Keratinocyte (primary cell): ENCODE measurements at places on chromosomes 5 and 9. TPM values are rescaled to one million over a fixed set of nuclear protein-coding genes. Genes with fewer than 3 reads are reported as not detected.

Gene ZNF608
- polyA plus RNA-seq = 0.87 to 1.6 TPM (median 1.1 TPM) in 3 replicates

Gene SLC6A18
- polyA plus RNA-seq = not detected in 3 replicates

Gene ANKRD55
- not detected in 3 replicates for polyA plus RNA-seq

Gene GPR21
- polyA plus RNA-seq = 0.14 to 0.25 TPM in 2 of 3 replicates, not detected in the other

Gene CDH6
- polyA plus RNA-seq = not detected in 3 replicates

Gene DNAJC21
- 13.3 to 29.6 TPM (median 28.5 TPM) in 3 replicates for polyA plus RNA-seq

Gene PDLIM4
- polyA plus RNA-seq = 38.3 to 81.8 TPM (median 79.3 TPM) in 3 replicates

GRCh38 chr9:118575341-118576070 lies 793.7 kb downstream of the BRINP1 start:
- no peaks in the 10 kb centered on the region for H3K27me3 ChIP-seq
- no peak for DNase-seq
- H3K27ac ChIP-seq = no peak overlapping the region
- H3K4me1 ChIP-seq = peaks cover 8% of the 10 kb centered on the region
- H3K4me3 ChIP-seq = no peak overlapping the region

DNA sequence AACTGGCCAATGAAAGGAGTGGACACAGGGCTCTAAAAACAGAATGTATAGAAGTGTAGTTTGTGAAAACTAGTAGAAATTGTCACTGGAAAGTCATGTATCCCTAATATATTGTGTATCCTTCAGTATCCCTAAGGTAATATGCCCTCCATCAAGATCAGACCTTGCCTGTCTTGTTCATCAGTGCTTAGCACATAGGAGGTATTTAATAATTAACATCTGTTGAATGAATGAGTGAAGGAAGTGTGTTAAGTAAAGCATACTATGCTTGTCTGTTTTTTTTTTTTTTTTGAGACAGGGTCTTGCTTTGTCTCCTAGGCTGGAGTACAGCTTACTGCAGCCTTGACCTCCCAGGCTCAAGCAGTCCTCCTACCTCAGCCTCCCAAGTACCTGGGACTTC lies 15.8 kb downstream of the GAPVD1 start:
- H3K36me3 ChIP-seq = peaks cover 2% of the 10 kb centered on the region
- H3K4me1 ChIP-seq = peaks cover 6% of the 10 kb centered on the region
- no peak overlapping the region for H3K4me3 ChIP-seq
- H3K27ac ChIP-seq = no peak overlapping the region

DNA sequence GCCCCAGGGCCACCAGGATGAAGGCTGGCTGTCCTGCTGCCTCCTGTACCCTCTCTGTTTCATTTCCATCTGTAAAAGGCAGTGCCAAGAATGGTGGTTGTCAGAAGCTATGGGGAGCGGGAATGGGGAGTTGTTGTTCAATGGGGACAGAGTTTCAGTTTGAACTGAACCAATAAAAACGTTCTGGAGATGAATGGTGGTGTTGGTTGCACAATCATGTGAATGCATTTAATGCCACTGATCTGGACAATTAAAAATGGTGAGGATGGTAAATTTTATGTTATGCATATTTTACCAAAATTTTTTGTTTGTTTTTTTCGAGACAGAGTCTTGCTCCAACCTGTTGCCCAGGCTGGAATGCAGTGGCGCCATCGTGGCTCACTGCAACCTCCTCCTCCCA lies 58.1 kb downstream of the PTPDC1 start:
- no peaks in the 10 kb centered on the region for H3K27me3 ChIP-seq
- peaks cover 35% of the 10 kb centered on the region for H3K4me1 ChIP-seq
- H3K4me3 ChIP-seq = no peak overlapping the region
- H3K36me3 ChIP-seq = no peaks in the 10 kb centered on the region
- H3K27ac ChIP-seq = no peak overlapping the region
- no peak for DNase-seq

DNA sequence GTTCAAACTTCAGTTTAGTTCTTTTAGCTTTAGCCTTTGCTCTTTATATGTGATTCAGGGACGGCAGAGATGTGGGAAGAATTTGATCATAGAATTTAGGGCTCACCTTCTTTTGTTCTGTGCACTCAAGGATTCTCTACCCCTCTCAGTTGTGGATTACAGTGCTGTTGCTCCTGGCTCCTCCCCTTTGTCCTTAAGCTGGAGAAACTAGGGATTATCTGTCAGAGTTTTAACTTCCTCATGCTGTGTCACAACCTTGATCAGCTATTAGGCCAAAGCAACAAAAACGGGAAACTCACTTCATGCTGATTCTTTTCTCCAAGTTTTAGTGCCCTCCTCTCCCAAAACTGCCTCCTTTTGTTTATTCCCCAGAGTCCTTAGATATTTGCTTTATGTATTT lies 13.0 kb upstream of the PCDHAC2 start:
- H3K4me3 ChIP-seq = no peak overlapping the region
- DNase-seq = no peak

DNA sequence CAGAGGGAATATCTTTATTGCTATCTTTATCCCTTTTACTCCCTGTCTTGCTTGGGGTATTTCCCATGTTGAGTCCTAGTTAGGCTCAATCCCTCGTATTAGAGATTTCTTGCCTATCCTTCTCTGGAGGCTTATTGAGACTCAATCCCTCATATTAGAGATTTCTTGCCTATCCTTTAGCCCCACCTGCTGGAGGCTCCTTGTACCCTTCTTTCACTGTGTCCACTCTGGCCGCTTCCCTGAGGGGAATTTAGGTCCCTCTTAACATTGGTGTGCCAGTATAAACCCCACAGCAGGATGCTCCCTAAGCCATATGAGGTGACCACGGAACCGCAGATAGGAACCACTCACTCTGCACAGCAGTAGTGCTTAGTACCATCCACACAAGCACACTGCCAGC lies 110.7 kb upstream of the MAMDC2 start:
- no peaks in the 10 kb centered on the region for H3K4me1 ChIP-seq
- no peak overlapping the region for H3K4me3 ChIP-seq
- H3K27ac ChIP-seq = no peak overlapping the region
- H3K27me3 ChIP-seq = no peaks in the 10 kb centered on the region

DNA sequence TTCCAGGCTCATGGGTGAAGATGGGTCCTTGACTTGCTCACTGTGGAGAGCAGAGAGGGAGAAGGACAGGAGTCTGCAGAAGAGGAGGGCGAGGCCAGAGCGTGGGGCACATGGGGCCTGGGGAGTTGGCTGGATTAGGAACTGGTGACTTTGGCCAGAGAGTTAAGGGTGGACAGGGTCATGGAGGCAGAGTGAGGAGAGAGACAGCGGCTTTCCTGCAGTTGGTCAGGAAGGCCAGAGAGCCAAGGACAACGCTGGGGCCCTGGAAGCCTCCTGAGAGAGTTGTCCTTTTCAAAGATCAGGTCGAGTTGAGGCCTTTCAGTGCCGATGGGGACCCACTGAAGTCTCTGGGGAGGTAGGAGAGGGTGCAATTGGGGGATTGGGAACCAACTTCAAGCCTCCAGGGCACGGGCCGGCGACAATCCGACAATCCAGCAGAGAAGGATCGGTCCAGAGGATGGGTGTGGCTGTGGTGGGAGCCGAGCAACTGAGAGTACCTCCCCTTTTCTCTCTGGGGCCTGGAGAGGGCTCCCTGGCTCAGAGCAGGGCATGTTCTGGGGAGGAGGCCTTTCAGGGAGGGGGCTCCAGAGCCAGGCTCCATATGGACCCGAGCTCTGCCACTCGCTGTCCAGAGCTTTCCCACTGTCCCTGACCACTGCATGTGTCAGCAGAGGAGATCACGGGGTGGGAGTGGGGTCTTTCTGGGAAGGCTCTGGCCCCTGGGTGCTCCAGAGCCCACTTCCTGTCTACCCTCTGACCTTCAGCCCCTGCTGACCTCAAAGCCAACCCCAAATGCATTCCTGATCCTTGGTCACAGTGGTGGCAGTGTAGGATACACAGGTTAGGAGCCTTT lies 7.5 kb upstream of the PHYHD1 start:
- H3K36me3 ChIP-seq = peaks cover 85% of the 10 kb centered on the region
- H3K4me3 ChIP-seq = peak overlapping the region; percentile 69
- no peaks in the 10 kb centered on the region for H3K27me3 ChIP-seq
- no peak for DNase-seq

GRCh38 chr5:116361171-116361967 lies 213.3 kb downstream of the SEMA6A start:
- no peak overlapping the region for H3K27ac ChIP-seq
- H3K27me3 ChIP-seq = peaks cover 7% of the 10 kb centered on the region
- DNase-seq = no peak

- no peaks in the 10 kb centered on the region for H3K36me3 ChIP-seq
- peaks cover 4% of the 10 kb centered on the region for H3K4me1 ChIP-seq
- DNase-seq = no peak
- H3K27ac ChIP-seq = no peak overlapping the region
- H3K4me3 ChIP-seq = no peak overlapping the region
Measured at GRCh38 chr9:96062854-96063253, 187.4 kb downstream of the ERCC6L2 start.

DNA sequence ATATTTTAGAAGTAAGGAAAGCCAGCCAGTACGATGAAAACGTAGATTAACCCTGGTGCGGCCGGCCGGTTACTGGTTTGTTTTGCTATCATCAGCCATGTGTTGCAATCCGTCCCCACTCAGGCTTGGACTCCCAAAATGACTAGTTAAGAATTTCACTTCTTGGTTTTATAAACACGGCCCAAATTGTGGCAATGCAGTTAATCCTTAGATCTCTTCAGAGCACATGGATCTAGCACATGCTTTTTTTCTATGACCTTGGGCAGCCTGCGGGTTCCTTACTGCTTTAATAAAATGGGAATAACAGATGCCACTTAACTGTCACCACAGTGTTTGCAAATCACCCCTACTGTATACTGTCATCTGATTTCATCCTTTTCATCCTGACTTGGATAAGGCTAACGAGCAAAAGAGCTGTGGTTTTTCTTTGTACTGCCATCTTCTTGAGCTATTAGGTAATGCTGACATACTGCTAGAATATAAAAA lies 1.5 kb downstream of the NDFIP1 start:
- H3K27ac ChIP-seq = peak overlapping the region; percentile 91
- no peak for DNase-seq
- H3K27me3 ChIP-seq = no peaks in the 10 kb centered on the region
- peaks cover 11% of the 10 kb centered on the region for H3K4me1 ChIP-seq
- H3K36me3 ChIP-seq = no peaks in the 10 kb centered on the region

GRCh38 chr5:106121972-106122605 lies 1548.6 kb downstream of the EFNA5 start:
- DNase-seq = no peak
- H3K27me3 ChIP-seq = no peaks in the 10 kb centered on the region
- no peaks in the 10 kb centered on the region for H3K36me3 ChIP-seq
- H3K27ac ChIP-seq = no peak overlapping the region
- H3K4me3 ChIP-seq = no peak overlapping the region

DNA sequence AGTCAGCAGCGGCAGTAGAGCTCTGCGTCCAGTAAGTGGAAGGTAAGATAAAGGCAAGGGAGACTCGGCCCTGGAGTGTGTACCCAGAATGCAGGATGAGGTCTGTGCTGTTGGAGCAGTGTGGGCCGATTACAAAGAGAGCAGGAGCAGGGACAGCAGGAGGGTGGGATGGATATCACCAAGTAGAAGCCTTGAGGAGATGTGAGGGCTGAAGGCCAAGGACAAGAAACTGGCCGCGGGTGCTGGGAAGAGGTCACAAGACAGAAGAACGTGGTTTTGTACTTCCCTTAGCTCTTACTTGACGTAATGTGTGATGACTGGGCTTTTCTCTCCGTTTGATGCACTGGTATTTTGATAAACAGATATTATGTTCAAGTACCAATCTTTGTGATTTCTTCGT lies 43.7 kb downstream of the OR2V1 start:
- peaks cover 6% of the 10 kb centered on the region for H3K27me3 ChIP-seq
- no peaks in the 10 kb centered on the region for H3K36me3 ChIP-seq
- no peak for DNase-seq
- H3K27ac ChIP-seq = no peak overlapping the region
- no peaks in the 10 kb centered on the region for H3K4me1 ChIP-seq

DNA sequence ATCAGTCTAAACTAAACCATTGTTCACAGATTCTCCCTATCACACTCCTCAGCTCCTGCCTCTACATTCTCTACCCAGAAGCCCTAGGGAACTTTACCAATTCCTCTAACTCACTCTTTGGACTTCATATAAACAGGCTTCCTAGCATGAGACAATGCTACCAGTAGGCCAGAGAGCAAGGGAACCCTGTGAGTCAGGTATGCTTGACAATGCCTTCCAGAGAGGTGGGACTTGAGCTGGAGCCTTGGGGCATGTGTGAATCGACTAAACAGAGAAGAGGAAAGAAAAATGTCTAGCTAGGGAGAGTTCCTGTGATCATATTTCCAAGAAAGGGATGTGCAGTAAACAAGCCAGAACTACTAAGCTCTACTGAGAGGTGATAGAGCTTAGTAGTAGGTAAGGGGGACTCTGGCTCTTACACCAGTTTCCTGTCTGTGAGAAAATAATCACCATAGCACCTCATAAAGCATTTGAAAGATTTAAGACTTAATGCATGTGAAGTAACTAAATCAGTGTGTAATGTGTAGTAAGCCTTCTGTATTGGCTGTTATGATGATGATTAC lies 6.4 kb upstream of the RFK start:
- no peak overlapping the region for H3K4me3 ChIP-seq
- H3K27me3 ChIP-seq = no peaks in the 10 kb centered on the region
- H3K36me3 ChIP-seq = no peaks in the 10 kb centered on the region
- no peak for DNase-seq

DNA sequence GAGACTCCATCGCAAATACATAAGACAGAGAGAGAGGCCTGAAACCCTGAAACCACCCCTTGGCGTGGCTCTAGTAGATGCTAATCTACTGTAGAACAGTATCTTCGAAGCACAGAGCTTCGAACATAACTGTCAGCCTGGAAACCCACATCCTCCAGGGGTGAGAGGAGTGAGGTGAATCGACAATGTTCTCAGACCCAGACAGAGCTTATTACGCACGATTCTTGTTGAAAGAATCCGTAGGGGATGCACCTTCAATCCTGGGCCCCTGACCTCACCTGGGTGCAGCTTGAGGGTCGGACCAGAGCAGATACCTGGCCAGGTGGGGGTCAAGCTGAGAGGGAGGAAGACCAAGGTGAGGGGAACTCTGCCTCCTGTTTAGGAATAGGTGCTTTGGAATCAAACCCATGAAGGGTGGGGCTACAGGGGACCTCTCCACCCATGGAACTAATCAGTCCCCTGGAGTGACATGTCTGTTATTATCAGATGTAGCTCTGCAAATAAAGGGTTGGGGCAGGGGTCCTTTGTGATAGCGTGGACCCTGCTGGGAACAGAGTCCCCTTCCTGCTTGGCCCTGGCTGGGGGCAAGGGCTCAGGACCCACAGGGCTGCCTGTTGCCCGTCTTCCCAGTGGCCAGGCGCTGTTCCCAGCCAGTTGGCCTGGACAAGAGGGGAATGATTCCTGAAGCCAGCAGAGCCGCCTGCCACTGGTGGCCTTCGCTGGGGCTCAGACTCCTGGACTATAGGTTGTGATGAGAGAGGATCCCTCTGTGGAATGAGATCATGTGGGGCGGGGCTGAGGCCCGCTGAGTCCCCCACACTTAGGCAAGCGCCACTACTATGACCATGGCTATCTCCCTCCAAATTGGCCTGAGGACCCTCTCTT lies 41.2 kb downstream of the DBH start:
- no peak overlapping the region for H3K27ac ChIP-seq
- no peaks in the 10 kb centered on the region for H3K27me3 ChIP-seq
- no peaks in the 10 kb centered on the region for H3K4me1 ChIP-seq

GRCh38 chr5:163910226-163910625 lies 404.8 kb downstream of the MAT2B start:
- no peaks in the 10 kb centered on the region for H3K36me3 ChIP-seq
- H3K27me3 ChIP-seq = no peaks in the 10 kb centered on the region
- no peak overlapping the region for H3K4me3 ChIP-seq
- DNase-seq = no peak
- H3K4me1 ChIP-seq = no peaks in the 10 kb centered on the region

GRCh38 chr5:30197662-30198061 lies 995.8 kb upstream of the CDH6 start:
- H3K27me3 ChIP-seq = no peaks in the 10 kb centered on the region
- no peaks in the 10 kb centered on the region for H3K4me1 ChIP-seq
- DNase-seq = no peak
- no peak overlapping the region for H3K4me3 ChIP-seq
- H3K27ac ChIP-seq = no peak overlapping the region
